Cerebellar nuclear complex (tissue), 1 donor: ENCODE measurements at places on chromosomes 16 and 17.

GRCh38 chr17:83083368-83084201, 4.2 kb downstream of the METRNL start:
- no peak for DNase-seq

DNA sequence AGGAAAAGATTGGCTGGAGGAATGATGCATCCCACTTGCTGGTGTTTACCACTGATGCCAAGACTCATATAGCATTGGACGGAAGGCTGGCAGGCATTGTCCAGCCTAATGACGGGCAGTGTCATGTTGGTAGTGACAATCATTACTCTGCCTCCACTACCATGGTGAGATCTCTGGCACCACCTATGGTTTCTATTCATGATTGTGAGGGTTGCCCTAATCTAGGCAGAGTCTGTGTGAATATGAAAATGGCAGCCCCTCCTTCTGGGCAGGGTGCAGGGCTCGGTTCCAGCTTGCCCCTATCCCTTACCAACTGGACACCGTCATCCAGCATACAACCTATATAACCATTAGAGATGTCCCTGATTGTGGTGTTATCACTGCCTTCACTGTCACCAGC, 33.4 kb downstream of the ITGB3 start:
- no peak for DNase-seq

DNA sequence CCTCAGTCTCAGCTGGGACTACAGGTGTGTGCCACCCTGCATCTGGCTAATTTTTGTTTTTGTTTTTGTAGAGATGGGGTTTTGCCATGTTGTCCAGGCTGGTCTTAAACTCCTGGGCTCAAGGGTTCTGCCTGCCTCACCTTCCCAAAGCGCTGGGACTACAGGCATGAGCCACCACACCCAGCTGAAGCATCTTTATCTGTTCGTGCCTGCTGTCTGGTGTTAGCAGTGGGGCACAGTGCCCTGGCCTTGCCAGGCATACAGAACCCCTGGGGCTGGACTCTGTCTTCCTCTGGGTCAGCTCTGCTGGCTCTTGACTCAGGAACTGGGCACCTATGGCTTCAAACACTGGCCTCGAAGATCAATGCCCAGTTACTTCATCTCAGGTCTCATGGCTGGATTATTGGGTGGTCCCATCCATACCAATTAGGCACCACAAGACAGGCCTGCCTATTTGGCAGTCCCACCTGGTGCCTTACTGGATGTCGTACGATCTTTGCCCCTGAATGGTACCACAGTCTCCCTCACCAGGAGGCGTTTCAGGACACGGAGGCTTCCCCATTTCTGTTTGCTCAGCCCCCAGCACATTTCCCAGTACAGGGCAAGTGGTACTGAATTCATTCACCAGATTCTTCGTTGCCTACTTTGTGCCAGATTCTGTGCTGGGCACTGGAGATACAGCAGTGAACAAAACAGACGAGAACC, 99.3 kb downstream of the RAB11FIP4 start:
- DNase-seq = no peak

- DNase-seq = no peak
These were observed 23.2 kb downstream of the ITGB3 start for GRCh38 chr17:47276868-47277267.

GRCh38 chr17:12302711-12303110, 282.0 kb downstream of the MAP2K4 start:
- no peak for DNase-seq

DNA sequence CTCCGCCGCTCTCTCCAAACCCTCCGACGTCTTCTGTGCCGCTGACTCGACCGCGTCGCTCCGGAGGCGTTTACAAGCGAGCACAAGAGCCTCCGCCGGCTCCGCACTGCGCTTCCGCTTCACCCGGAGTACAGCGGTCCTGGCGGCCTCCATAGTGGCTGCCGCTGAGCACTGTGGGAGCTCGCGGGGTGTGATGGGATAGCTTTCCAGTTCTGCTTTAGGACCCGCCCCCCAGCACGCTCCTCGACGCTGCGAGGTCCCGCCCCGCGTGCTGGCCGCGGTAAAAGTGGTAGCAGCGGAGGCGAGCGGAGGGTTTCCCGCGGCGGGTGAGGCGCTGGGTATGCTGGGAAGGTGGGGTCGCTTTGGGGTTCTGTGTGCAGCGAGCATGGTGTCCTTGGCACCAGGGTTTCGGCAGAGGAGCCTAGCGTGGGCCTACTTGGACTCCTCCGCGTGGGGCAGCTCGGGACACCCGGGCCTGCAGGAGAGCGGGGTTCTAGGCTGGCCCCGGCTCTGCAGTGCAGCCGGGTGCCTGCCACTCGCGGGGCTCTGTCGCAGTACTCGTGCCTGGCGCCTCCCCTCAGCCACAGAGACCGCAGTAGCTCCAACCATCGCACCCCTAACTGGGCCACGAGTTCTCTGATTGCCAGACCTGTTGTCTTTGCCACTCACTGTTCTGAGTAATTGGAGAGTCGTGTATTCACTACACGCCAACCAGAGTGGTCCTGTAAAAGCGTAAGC, at the start of the genes PRMT7 and SLC7A6OS:
TSS of gene PRMT7 (plus strand) at position 246 of the 738 bp plus-strand sequence. CDS start 4,961 bp downstream, outside the sequence.
TSS of gene SLC7A6OS (minus strand) at position 173 of the 738 bp plus-strand sequence. CDS start at position 153, 20 bp downstream.
- DNase-seq = peak; percentile 22

DNA sequence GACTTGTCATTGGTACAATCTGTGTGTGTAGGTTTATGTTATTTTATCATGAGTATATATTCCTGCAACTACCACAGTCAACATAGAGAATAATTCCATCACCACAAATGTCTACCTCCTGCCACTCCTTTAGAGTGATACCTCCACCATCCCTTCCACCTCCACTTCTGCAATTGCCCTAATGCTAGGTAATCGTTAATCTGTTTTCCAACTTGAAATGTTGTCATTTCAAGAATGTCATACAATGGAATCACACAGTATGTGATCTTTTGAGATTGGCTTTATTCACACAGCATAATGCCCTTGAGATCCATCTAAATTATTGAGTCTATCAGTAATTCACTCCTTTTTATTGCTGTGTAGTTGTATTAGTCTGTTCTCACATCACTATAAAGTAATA, 414.8 kb upstream of the C16orf82 start:
- DNase-seq = no peak

GRCh38 chr17:59296190-59296589, 35.3 kb upstream of the YPEL2 start:
- DNase-seq = no peak

DNA sequence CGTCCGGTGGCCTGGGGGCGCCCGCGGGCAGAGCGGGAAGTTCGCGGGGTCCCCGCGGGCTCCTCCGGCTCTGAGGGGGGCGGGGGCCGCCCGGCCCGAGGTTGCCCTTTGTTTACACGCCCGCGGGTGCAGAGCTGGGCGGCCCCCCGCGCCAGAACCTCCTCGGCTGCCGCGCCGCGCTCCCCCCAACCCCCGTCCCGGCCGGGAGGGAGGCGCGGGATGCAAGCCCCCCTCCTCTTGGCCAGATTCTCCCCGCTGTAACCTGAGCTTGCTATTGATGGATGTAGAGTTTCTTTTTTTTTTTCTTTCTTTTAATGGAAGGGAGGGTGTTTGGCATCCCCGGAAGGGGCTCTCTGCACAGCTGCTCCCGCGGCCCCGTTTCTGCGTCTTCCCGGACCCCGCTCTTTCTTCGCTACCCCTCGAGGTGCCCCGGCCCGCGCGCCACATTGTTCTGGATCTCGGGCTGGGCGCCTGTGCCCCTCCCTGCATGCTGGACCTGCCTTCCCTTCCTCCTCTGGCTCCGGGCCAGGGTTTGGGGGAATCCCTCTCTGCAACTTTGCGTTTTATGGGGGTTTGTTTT, 646 bp downstream of the CBX2 start:
- no peak for DNase-seq

DNA sequence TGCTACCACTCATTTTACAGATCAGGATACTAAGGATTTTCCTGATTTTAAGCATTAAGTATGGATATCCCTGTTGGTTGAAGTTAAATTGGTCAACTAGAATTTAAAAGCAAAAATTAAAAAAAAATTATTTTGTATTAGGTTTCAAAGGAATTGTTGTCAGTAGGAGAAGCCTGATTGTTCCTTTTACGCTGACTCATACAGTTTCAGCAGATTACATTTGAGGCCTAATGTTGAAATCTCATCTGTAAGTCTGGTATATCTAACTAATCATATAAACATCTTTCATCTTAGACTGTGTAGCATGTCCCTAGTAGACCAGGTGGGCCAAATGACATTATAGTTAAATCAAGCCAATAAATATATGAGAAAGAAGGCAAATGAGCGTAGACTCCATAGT, 83.5 kb downstream of the FTO start:
- DNase-seq = no peak

DNA sequence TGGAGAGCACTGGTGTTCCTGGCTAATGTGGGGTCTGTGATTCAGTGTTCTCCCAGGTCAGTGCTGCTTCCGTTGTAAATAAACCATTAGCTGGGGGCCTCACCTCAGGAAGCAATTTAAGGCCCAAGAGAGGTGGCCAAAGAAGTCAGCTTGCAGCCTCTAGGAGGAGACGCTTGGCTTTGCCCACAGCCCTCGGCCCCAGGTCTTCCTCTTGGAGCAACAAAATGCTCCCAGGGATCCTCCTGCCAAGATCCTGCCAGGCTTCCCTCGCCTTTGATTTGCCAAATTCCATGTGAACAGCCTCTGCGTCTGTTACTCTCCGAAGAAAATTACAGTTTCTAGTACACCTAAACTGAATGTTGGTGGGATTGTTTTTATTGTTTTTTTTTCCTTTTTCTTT, 62.4 kb upstream of the TBX2 start:
- DNase-seq = no peak
